Stimulated activated CD4-positive, alpha-beta T cell treated with anti-CD3 and anti-CD28 coated beads, Interleukin-1b, Interleukin-23, amount 100 ng/mL, for 1 hour (primary cell): ENCODE measurements at places on chromosomes 6 and 20.

DNA sequence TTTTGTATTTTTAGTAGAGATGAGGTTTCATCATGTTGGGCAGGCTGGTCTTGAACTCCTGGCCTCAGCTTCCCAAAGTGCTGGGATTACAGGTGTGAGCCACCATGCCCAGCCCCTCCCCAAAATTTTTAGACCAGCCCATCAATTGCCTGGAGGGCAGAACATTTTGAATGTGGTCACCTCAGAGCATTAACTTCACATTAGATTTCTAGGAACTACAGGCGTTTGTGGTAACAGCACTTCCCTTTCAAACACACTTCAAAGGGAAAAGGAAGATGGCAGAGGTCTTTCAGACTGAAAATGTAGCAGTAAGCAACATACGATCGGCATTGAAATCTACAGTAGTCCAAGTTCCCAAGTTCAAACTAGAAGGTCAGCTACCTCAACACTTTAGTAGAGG lies 12.3 kb upstream of the SLA2 start:
- no peak for DNase-seq

DNA sequence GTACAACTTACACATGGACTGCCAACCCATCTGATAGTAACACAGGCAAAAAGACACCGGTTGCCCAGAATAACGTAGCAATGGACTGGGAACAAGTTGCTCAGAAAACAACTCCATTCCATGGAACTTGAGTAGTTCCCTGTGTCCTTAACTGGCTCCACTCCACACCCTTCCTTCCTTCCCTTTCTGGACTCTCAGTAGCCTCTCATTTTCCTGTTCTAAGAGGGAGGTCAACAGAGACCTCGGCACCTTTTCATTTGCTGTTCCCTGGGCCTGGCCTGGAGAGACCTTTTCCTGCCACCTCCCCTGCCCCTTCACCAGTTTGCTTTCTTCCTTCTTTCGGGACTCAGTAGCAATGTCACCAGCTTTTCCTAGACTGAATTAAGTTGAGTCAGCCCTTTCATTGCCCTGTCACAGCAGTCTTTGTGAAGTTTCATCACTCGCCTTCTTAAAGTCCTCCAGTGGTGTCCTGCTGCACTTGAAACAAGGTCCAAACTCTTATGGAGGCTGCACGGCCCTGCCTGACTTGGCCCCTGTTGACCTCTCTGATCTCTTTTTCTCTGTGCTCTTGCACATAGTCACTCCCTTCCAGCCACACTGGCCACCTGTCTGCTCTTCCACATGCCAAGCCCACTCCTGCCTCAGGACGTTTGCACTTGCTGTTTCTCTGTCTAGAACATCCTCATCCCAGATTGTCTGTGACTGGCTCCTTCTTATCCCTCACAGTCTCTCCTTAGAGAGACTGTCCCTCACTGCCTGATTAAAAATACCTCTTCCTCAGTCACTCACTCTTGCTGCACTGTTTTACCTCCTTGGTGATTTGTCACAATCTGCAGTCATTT lies 90.8 kb downstream of the KCNB1 start:
- no peak for DNase-seq

DNA sequence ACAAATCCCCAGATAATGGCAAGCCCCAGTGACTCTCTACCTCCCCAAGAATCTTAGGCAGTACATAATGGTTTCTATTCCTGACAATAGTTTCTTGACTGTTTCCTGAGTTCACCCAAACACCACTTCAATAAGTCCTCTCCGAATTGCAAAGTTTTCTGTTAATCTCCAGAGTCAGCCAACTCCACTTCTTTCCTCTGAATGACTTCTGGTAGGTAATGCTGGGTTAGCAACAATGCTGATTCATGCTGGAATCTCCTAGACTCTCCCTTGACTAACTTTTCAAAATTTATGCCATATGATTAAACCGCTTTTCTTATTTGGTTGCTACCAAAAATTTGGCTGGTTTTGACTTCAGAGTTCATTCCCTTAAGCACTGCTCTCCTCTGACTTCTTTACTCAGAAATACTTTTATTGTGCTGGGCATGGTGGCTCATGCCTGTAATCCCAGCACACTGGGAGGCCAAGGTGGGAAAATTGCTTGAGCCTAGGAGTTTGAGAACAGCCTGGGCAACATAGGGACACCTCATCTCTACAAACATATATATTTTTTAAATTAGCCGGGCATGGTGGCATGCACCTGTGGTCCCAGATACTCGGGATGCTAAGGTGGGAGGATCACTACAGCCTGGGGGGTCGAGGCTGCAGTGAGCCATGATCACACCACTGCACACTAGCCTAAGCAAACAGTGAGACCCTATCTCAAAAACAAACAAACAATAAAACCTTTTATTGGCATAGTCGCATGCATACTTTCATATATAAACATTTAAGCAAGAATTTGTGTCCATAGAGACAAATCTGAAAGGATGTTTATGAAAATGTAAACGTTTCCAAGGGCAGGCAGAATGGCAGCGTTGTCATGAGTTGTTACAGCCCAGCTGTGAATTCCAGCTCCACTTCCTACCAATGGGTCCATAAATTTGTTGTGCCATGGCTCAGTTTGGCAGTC lies 249.3 kb upstream of the PLN start:
- no peak for DNase-seq

DNA sequence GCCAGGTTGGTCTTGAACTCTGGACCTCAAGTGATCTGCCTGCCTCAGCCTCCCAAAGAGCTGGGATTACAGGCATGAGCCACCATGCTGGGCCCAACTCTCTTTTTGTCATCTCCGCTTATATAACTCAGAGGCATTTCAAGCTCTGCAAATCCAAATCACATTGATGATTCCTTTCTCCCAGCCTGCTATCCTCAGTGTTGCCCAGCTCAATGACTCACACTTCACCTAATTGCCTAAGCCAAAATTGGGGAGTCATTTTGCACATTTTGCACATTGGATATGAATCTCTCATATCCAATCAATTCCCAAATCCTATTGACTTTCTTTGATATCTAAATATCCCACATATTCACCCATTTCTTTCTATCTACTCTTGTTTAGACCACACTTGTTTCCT lies 3.9 kb downstream of the UTRN start:
- DNase-seq, result no peak

DNA sequence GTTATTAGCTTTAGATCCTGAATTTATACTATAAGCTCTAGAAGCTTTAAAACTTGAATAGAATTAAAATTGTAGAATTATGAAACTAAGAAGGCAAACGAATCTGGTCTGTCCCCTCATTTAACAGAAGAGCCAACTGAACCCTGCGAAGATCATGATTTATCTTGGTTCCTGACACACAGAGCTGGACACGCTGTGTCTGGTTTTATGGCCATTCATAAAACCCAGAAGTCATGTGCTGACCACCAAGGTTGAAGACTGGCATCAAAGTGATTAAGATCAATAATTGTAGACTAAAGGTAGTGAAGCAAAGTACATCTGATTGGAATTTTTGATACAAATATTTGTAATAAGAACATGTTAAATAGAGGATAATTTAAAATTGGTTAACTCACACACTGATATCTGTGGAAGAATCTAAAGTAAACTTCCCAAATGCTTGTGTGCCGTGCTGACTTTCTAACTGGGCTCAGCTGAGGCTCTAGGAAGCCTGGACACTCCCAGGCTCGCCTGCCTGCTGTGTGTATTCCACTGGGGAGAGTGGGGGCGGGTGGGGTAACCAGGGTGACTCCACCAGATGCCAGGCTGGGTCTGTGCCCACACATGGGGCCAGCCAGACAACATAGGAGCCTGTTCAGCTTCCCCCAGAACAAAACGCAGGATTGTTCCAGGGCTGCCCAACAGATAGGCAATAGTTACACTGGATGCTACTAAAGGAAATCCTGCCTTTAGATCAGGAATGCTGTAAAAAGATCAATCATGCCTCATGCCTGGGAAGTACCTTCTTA lies 42.1 kb upstream of the SLC22A3 start:
- DNase-seq, result no peak

- DNase-seq, result no peak
Observed at GRCh38 chr6:158631678-158632537, 12.6 kb downstream of the DYNLT1 start.

DNA sequence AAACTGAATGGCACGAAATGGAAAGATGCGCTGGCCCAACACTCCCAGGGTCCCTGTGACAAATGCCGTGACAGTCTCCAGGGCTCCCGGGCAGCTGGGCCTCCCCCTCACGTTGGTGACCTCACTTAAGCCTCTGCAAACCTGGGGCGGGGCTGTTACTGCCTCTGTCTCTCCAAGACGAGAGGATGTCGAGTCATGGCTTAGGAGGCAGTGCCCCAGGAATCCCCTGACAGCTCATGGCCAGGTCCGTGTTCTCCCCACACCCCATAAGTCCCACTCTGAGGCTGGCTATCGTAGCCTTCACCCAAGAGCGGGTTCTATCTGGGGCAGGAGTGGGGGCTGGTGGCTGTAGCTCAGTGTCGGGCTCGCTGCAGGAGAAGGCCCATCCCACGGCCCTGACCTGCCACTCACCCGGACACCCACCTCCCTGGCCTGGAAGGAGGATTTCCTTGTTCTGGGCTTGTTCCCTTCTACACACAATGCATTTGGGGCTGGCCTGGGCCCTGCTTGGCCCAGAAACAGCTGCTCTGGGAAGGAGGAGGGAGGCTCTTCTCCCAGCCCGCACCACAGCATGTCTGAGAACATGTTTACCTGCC lies 5.6 kb upstream of the RPS21 start:
- no peak for DNase-seq

GRCh38 chr6:11294228-11294627 lies 61.8 kb upstream of the NEDD9 start:
- DNase-seq, result no peak

DNA sequence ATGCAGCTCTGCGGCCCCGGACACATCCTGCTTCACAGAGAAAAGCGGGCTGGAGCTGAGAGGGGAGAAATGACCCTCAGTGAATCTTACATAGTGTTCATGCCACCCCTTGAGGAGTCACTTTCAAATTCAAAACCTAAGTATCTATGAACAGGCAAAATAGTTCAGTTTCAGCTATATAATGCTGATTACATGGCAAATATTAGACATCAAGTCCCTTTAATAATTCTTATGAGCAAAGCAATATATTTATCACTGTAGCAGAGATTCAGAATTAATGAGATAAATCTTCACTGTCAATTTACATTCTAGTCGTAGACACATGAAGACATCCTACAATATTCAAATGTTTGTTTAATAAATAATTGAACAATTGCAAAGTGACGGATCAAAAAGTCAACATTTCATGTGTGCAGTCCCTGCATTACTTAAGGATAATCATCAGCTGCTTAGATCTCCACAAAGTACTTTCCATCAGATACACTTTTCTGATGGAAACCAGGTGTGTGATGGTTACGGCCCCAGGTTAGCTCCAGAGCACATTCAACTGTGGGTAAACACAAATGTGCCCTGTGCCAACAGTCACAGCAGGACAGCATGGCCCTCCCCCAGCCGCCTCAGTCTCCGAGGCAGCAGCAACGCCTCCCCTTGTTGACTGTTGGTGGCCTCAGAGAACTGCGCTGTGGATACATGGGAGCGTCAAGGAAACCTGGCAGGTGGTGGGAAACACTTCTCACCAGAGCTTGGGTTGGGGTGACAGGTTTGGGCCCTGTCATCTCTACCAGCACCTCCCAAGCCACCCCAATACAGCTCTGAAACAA lies 787 bp upstream of the PRR18 start:
- no peak for DNase-seq

GRCh38 chr20:51494241-51495110 lies 48.0 kb downstream of the NFATC2 start:
- no peak for DNase-seq

- no peak for DNase-seq
Observed at GRCh38 chr6:28334286-28335039, 1.5 kb downstream of the ZSCAN31 start.

DNA sequence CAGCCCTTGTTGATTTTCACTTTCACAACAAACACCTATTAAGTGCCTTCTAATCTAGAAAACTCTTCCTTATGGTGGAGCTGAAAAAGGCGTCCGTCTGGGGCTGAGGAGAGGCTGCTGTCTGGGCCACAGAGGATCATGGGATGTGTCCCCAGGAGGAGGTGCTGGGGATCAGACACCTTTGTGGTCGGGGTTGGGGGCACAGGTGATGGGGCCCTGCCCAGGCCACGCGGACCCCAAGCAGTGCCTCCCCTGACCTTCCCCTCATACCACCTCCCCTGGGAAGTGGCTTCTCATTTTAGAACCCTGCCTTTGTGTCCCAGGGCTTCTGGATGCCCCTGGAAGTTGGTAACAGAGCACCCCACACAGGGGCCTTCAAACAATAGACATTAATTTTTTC lies 41.1 kb downstream of the SUN5 start:
- no peak for DNase-seq

DNA sequence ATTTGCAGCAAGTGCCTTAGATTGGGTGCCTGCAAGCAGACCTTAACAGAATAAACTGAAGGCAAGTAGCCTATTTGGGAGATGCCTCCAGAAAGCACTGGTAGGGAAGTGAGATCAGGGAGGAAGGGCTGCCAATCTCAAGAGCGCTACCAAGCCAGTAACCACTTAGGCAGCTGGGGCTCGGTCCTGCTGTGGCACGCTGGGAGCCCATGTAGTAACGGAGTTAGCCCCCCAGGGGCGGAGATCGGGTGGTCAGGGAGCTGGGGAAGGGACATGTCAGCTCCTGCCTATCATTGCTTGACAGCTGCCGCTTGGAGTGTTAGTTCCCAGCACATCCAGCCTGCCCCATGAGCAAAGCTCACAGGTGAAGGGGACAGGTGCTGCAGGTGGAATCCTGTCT lies 127.0 kb downstream of the CEBPB start:
- no peak for DNase-seq

DNA sequence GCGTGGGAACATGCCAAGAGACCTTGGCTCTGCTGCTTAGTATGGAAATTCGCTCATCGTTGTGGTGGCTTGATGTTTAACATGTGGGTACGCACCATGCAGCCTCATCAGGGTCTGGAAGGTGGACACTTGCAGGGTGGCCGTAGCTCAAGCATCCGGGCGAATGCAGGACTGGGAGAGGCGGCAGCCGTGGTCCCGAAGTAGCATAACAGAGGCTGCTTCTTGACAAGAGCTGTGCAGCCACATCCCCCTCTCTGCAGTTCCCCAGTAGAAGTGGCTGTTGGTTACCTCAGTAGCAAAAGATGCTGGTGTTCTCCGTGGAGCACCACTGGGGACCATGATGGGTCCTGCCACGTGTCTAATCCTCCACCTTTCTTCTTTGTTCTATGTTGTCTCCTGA lies 195.0 kb downstream of the THBS2 start:
- no peak for DNase-seq

DNA sequence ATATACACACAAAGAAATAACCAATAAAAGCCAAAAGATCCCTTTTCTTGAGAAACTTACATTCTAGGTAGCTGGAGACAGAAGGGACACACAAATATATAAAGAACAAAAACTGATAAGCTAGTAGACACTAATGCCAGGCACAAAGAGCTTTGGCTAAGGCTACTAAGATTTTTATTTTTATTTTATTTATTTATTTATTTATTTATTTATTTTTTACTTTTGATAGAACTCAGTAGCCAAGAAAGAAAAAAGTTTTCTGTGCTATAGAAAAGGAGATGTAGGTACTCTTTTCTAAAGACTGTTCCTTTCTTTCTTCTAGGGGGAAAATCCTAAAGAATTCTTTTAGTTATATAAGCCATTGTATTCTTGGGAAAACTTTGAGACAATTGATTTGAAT lies 34.1 kb downstream of the THEMIS start:
- DNase-seq, result no peak
